NCI-H2081 treated with DMSO at 0.1 percent for 48 hours (cell line): ENCODE measurements at places on chromosomes 4 and X.

- no peak for DNase-seq
Measured at GRCh38 chrX:155632431-155633100, 19.8 kb upstream of the TMLHE start.

GRCh38 chr4:87679449-87680169, 29.5 kb downstream of the DMP1 start:
- no peak for DNase-seq

- no peak for DNase-seq
Measured at GRCh38 chr4:24878636-24879016, 34.2 kb downstream of the CCDC149 start.

- DNase-seq, result no peak
Measured at GRCh38 chr4:4541040-4541631, 712 bp downstream of the STX18 start.

DNA sequence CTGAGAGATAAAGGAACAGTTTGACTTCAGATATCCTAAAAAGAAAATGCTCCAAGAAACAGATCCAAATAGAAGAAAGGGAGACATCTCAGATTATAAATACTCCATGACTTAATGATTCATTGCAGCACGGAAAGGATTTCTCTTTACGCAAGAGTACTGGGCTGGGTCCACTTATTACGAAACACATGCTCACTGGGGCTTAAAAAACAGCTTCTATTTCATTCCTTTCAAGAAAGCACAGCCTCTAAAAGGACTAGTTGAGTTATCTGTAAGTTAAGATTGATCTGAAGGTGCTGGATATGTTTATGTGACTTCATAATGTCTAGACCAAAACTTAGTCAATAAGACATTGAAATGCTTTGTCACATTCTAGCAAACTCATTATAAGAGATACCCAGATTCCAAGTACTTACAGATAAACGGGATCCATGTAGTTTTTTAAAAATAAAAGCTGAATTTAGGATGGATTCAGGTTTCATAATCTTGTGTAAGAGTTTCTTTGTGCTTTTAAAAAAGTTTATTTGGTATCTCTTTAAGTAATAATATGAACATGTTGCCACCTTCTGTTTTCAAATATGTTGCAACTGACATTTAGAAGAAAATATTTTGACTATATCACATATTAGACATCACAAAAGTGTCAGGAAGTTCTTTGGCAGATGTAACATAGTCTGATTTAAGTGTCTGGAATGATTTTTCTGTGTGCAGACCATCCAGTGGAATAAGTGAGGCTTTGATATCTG, 109.5 kb upstream of the MYOZ2 start:
- DNase-seq, result no peak

DNA sequence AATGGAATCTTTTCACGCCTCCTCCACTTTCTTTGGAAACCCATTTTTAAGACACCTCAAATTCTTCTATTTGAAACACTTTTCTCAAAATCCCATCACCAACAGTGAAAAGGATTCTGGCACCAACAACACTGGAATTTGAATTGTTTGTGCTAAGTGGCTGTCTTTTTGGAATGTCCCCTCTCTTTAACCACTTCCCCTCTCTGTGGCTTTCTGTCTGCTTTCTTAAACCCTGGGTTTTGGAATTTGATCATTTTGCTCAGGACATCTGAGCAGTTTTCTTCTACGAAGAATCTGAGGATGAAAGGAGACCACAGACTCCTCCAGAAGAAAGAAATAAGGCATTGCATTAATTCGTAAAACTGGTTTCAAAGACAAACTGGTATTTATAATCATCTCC, 89.0 kb downstream of the MXRA5 start:
- no peak for DNase-seq

DNA sequence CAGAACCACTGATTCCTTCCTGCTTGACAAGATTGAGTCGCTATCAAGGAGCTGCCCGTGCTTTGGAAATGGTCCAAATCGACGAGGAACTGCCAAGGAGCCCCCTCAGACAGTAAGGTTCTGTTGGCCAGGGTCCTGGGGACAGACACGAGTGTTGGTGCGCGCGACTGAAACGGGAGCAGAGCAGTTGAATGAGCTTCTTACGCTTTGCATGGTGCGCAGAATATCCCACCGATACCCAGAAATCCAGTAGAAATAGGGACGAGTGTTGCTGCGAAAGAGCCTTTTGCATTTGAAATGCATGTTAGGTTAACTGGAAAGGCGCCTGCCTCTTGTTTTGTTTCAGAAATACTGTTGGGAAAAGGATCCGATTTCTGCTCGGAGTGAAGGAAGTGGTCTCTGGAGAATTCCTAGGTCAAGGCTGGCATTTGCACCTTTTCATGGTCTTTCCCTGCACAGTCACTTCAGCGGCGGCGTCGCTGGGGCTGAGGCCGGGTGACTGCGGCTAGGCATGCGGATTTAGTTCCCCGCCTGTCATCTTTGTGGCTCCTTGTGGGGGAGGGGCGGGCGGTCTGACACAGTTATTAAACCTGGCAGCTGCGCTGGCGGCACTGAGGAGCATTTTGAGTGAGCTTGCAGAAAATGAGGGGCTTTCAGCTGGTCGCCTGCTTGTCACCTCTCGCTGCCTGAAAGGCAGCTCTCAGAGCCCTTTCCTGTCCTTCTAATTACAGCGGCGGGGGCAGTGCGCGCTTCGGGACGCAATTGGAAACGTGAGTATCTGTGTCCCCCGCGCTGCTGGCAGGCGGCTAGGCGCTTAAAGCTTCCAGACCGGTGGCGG, 51.5 kb upstream of the TRIM2 start:
- peak; percentile 3 for DNase-seq

DNA sequence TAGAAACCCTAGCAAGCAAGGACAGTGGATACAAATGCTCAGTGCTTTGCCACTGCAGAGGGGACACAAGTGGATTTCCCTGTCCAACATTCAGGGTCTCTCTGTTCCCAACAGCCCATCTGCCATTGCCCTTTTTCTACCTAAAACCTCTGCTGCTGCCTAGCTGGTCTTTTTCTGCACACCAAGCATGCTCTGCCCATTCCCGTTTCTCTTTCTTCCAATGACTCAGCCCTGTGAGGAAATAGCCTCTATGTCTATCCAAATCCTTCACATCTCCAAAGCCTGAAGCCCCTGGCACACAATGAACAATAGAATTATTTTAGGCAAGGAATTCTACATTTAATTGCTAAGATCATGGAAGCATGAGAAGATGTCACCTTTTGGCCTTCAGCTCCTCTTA, 5.7 kb upstream of the AMELX start:
- DNase-seq, result no peak

GRCh38 chr4:56618734-56619133, 62.4 kb downstream of the HOPX start:
- no peak for DNase-seq

- no peak for DNase-seq
Measured at GRCh38 chrX:150035531-150035930, 97.2 kb upstream of the EOLA2 start.

GRCh38 chrX:45697591-45697990, 496.9 kb upstream of the DIPK2B start:
- no peak for DNase-seq

GRCh38 chrX:72029483-72030411, 102.0 kb downstream of the RTL5 start:
- DNase-seq, result no peak

DNA sequence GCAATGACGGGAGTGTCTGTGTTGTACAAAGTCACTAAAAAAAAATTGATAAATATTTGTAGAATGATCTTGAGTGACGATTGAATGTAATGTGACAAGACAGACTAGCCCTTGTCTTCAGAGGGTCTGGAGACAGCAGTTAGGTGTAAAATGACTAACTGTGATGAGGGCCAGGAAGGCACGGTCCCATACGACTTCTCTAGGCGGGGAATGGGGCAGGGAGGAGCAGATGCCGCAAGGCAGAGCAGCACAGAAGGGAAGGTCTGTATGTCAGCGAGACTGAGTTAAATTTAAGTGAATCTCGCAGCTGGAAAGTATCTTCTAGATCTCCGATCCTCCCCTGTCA, 405 bp downstream of the CENPE start:
- DNase-seq, result no peak

GRCh38 chr4:42531341-42532030, 125.4 kb downstream of the ATP8A1 start:
- no peak for DNase-seq

DNA sequence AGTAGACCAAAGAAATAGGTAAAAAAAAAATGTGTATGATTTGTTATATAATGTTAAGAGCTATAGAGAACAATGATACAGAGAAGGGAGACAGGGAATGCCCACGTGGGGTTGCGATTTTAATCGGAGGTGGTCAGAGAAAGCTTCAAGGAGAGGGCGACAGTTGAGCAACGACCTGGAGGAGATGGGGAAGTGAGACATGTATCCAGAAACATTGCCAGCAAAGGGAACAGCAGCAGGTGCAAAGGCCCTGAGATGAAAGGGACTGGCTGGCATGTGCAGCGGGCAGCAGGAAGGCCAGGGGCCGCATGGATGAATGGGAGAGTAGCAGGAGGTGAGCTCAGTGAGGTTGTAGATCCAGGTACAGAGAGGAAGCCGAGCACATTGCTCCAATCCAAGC, 32.9 kb downstream of the NIPAL1 start:
- DNase-seq, result no peak

DNA sequence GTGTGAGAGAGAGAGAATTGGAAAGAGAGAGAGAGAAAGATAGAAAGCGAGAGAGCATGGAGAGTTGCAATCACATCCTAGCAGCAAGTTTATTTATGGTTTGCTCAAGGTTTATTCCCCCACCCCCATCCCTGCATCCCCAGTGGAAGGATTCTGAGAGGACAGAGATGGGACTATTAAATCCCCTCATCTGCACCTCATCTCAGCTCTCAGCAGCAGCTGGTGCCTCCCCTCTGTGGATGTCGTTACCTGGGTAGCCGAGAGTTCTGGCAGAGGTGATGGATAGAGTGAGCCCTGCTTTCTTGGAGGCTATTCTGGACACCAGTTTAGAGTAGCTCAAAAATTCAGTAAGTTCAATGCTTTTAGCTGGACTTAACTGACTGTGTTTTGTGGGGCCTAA, 132.0 kb upstream of the RAI2 start:
- no peak for DNase-seq

DNA sequence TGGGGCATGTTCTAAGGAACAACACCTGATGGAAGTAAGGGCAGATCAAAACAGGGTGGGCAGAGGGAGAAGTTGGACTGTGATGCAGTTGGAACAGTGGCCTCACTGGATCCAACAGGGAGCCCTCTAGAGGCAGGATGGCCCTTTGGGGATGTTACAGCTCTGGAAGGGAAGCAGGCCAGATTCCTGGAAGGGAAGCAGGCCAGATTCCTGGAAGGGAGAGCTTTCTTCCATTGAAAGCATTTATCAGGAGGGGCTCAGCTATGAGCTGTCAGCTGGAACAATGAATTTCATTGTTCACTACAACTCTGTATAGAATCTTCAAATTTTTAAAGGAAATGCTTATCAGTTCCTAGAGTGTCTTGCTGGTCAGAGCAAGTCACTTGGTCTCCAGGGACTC, 17.7 kb downstream of the IL15 start:
- no peak for DNase-seq

GRCh38 chr4:150289881-150290280, 211.6 kb downstream of the DCLK2 start:
- no peak for DNase-seq

- DNase-seq, result no peak
Measured at GRCh38 chr4:22515888-22516541, at the start of gene ADGRA3. Gene ADGRA3 (minus strand): TSS chr4:22516066. CDS start chr4:22515784, 282 bp downstream.

- DNase-seq, result no peak
Measured at GRCh38 chr4:113618205-113618604, 143.3 kb downstream of the CAMK2D start.

DNA sequence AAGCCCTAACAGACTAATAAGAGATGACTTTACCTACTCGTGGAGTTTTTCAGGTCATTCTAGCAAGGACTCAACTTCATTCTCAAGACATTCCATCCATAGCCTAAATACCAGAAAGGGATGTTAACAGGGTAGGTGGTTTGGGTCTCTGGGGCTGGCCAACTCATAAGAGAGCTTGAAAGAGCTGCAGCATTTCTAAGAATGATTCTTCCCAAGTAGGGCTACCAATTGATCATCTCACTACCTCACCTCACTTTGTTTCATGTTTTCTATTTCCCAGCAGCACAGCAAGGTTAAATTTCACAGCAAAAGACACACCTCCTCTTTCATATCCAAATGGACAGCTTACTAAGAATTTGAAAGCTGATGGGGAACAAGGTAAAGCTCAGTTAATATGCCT, 614.8 kb upstream of the DIPK2B start:
- no peak for DNase-seq

- peak; percentile 51 for DNase-seq
Measured at GRCh38 chrX:35890699-35891098, 28.8 kb upstream of the CFAP47 start.

GRCh38 chrX:134676436-134676835, 18.2 kb upstream of the PLAC1 start:
- no peak for DNase-seq

- DNase-seq, result peak; percentile 51
Measured at GRCh38 chr4:53706422-53707032, 115.2 kb upstream of the LNX1 start.

DNA sequence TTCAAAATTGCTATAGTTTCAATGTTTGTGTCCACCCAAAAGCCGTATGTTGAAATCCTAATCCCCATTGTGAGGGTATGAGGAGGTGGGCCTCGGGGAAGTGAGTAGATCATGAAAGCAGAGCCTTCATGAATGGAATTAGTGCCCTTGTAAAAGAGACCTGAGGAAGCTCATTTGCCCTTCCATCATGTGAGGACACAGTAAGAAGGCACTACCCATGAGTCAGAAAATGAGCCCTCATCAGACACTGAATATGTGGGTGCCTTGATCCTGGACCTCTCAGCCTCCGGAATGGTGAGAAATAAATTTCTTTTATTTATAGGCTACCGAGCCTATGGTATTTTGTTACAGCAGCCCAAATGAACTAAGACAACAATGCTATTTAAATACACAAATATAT, 57.7 kb upstream of the EFHC2 start:
- DNase-seq, result no peak

DNA sequence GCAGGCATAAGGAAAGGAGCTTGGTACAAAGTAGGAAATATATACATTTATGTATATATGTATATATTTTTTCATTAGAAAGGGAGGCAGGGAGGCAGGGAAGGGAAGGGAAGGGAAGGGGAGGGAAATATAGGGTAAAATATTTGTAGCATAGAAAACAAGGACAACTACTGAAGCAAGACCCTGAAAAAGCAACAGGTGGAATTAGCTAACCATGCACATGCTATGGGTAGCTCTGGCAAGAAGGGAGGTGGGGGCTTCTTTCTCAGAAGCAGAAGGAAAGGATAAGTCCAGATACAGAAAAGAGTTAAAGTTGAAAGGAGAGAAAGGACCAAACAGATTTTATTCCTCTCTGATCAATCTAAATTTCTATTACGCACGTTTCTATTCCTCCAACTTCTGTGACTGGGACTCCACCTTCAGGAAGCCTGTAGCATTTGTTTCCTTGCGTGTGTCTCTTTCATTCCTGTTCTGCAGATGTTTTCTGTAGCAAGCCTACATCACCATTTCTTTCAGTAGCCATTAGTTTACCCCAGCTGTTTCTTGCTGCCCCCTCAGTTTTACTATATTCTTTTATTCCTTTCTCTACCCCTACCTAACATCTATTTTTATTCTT, 82.9 kb downstream of the OR13H1 start:
- no peak for DNase-seq

GRCh38 chr4:183887351-183887750, 17.8 kb upstream of the STOX2 start:
- DNase-seq, result no peak
